Activated T-cell treated with anti-CD3 and anti-CD28 coated beads for 24 hours (primary cell): ENCODE measurements at places on chromosomes 6 and 20.

DNA sequence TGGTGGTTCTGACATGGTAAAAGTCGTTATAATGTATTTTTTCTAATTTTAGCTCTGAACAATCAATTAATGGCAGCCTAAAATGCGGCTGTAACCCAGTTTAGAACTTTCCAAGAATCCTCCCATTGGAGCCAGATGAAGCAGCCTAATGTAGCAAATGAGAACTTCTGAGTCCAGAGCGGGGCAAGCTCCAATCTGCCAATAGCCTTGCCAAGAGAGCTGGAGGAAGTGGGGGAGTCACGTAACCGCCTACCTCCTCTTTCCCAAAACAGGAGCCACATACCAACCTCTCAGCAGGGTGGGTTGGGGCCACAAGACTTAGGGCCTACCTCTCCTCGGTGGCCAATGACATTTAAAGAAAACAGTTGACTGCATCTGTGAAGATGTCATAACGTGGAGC, 230.6 kb downstream of the SOD2 start:
- DNase-seq: no peak

- DNase-seq: no peak
These were observed 396.8 kb downstream of the CDKAL1 start for GRCh38 chr6:20931093-20931492.

DNA sequence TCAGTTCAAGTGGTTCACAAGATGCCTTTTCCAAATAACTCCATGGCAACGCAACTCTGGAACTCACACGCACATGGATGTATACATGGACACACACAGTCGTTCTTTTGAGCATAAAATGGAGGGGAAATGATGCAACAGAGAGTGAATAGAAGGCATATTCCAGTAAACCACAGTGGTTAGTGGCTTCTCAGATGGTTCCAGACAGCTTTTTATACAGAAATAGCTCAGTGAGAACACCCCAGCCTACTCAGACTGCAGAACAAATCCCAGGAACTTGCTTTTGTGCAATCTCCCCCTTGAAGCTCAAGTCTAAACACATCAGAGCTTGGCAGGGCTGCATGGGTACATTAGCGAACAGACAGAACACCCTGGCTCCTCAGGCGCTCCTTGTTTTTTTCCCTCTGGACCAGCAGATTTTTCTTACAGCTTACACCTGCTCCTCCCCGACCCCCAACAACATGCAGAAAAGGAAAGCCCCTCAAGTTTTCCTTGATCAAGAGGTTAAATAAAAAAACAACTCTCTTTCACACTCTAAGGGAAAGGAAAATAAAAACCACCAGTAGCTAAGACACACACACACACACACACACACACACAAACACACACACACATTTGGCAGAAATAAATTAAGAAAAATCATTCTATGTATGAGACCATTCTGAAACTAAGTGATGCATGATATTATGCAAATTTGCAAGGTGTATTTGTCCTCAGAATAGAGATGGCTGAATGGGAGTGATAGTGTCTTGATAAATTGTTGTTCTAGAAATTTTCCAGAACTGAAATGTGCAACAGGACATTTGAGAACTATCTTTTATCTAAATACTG, 51.2 kb upstream of the RANBP9 start:
- DNase-seq: peak; percentile 13

- no peak for DNase-seq
These were observed 88.9 kb upstream of the FOXQ1 start for GRCh38 chr6:1222728-1223595.

GRCh38 chr6:25042984-25043725, 107.4 kb upstream of the RIPOR2 start:
- DNase-seq: no peak

- DNase-seq: no peak
These were observed 222.8 kb upstream of the CDYL start for GRCh38 chr6:4553387-4553786.

GRCh38 chr6:118913161-118913560, 19.2 kb downstream of the ASF1A start:
- DNase-seq: no peak

DNA sequence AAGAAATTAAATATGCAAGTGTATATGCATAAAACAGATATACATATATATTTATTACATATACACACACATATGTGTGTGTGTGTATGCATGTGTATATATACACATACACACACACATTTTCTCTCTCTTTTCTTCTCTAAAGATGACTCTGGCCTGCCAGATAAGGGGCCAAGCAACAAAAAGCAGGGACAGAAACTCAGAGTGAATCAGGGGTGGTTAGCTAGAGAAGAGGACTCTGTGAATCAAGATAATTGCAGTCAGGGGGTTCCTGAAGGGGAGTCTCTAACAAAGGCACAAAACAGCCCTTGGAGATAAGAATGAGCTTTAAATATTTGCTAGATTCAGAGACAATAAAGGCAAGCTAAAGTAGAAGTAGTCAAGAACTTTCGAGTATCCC, 650.5 kb downstream of the UTRN start:
- no peak for DNase-seq

DNA sequence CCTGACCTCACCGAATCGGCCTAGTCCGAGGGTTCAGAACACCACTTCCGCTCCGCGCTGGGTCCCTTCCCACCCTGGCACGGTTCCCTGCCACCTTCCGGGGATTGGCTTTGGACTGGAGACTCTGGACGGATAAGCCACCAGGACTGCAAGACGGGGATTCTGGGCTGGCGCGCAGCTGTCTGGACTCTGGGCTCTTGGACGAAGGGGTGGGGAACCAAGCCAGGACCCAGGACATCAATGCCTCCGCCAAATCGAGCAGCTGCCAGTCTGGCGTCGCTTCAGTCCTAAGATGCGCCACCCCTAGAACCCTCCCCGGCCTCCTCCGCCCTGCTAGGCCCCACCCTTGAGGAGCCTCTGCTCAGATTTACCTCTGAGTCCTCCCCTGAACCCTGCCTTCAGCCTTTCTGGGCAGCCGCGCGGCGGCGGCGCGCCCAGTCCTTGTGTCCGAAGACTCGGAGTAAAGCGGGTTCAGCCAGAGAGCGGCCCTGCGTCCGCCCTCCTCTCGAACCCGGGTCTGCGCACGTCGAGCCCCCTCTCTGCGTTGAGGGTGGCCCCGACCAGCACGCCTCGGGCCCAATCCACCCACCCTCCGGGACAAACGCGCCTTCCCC, 1.2 kb downstream of the KCNK17 start:
- DNase-seq: no peak

- no peak for DNase-seq
These were observed 6.1 kb upstream of the C6orf58 start for GRCh38 chr6:127570739-127571389.

GRCh38 chr6:157997893-157998608, 16.4 kb downstream of the SYNJ2 start:
- DNase-seq: no peak

DNA sequence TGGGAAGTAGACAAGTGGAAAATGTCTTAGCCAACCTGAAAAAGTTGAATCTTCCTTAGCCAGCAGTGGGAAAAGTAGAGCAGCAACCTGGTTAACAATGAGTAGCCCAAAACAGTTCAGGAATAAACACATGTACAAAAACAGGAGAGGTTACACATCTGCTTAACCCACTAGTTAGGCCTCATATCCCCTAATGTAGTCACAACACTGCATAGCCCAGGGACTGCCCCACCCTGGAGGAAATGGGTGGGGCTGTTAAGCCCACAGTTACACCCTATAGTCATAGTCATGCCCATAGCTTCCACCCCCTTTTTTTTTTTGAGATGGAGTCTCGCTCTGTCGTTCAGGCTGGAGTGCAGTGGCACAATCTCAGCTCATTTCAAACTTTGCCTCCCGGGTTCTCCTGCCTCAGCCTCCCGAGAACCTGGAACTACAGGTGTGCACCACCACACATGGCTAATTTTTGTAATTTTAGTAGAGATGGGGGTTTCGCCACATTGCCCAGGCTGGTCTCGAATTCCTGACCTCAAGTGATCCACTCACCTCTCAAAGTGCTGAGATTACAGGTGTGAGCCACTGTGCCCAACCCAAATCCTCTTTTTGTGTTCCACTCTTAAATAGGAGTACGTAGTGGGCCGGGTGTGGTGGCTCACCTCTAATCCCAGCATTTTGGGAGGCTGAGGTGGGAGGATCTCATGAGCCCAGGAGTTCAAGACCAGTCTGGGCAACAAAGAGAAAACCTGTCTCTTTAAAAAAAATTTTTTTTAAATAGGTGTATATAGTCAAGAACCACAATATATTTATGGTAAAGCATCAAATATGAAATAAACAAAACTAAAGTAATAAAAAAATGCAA, 24.5 kb downstream of the ILRUN start:
- peak; percentile 70 for DNase-seq

DNA sequence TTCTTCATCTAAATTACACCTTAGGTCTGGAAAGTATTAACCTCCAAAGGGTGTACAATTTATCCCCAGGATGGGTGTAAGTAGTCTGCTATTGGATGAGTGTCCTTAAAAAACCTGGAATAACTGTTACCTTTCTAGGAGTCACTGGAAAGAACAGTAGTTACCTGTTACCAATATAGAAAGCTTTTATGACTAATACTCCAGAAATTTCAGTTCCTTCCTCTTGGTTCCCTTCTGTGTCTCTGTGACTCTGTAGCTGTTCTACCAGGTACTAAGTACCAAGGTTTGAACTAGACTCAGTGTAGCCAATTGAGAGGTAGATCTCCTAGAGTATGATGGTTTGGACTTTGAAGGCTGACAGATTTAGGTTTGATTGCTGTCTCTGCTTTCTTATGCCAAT, 47.0 kb upstream of the TBX18 start:
- DNase-seq: no peak

- no peak for DNase-seq
These were observed 93.8 kb downstream of the RIN2 start for GRCh38 chr20:19851861-19852260.

- no peak for DNase-seq
These were observed 175.9 kb upstream of the SCGN start for GRCh38 chr6:25476126-25476525.

DNA sequence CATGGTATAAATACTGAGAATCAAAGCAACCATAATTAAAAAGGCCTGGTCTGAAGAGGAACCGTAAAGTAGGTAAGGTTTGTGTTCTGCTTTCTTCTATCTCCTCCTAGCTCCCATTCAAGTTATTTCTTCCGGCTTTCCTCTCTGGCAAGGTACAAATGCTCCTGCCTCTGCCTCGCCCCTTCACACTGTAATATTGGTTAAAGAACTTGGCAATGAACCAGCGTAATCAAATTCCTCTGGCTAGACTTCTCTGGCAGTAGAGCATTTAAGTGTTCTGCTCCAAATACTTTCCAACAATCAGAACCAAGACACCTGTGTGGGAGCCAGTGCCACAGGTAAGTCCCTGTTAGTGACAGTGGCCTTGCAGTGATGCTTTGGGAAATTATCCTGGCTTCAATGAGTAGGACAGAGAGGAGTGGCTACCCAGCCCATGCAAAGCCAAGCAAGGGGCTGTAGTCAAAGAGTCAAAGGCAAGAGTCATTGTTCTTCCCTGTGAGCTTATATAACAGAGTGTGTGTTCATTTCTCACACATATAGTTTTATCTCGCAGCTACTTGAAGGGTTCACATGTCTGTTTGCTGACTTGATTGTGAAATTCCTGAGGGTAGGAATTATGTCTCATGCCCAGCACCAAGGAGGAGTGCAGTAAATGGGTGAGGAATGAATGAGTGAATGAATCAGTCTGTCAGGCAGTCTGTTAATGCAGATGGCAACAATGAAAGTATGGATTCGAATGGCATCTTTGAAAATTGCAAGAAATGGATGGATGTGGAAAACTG, 329.3 kb downstream of the NRN1 start:
- DNase-seq: no peak

DNA sequence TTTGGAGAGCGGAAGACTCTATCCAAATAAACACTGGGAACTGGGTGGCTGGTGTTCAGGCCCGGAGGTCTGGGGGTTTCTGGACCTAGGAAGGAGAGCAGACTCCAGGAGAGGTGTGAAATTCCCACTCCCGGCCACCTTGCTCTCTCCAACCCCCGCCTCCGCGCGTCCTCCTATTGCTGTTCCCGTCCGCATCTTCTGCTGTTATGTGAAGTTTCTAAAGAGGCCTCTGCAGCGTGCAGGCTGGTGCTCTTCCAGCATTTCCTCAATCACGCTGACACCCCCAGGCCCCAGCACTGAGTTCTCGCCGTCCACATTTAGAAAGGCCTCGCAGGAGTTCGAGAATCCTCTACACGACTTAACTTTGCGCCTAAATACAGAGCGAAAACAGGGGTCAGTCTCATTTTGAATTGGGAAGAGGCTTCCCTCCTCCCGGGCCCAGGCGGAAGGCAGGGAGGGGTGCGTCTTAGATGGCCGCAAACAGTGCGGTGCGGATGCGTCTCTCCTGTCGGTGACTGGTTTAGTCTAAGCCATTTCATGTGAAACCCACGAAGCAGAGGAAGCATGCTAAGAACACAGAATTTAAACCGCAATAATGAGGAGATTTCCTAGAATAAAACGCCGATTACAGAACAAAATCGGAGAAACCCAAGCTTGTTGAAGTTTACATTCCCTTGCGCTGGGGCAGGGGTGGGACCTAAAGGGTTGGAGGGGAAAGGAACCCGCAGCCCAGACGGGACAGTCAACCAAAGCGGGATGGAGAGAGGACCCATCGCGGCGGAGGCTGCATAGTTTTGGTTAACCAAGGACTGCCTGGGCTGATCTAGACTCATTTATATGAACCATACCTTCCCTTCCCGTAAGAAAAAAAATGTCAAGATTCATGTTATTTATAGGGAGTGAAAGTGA, 4.0 kb upstream of the FOXF2 start:
- DNase-seq: no peak

DNA sequence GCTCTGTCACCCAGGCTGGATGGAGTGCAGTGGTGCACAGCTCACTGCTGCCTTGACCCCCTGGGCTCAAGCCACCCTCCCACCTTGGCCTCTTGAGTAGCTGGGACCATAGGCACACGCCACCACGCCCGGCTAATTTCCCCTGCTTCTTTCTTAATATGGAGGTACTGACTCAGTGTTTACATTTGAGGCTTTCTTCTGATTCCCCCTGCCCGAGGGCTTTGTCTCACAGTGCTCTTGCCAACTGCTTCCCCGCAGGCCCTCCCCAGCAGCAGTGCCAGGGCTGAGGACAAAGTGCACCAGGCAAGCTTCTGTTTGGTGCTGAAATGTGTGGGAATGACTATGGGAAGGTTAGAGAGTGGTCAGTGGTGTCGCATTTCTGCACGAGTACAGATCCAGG, 34.8 kb downstream of the NR2E1 start:
- no peak for DNase-seq

GRCh38 chr6:25266456-25267100, 12.6 kb upstream of the CARMIL1 start:
- DNase-seq: no peak

DNA sequence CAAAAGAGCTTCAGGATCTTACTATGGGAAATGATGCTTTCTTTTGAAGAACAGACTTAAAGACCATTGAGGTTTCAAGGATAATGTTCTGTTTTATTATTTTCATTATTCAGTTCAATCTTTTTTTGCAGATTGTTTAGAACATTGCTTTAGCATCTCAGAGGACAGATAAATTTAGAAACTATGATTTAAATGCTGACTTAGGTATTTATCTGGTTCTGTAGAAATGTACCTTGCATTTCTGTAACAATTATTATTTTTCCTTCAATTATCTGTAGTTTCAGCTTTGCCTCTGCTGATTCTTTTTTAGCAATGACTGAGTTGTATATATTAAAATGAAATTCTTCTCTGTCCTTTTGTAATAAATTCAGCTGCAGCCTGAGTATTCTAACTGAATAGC, 205.4 kb upstream of the PCSK2 start:
- DNase-seq: no peak

GRCh38 chr20:13265941-13266340, 44.9 kb downstream of the ISM1 start:
- DNase-seq: no peak
